ENCODE measurements at places on chromosomes 2 and 18. TPM values are rescaled to one million over a fixed set of nuclear protein-coding genes. Genes with fewer than 3 reads are reported as not detected.

DNA sequence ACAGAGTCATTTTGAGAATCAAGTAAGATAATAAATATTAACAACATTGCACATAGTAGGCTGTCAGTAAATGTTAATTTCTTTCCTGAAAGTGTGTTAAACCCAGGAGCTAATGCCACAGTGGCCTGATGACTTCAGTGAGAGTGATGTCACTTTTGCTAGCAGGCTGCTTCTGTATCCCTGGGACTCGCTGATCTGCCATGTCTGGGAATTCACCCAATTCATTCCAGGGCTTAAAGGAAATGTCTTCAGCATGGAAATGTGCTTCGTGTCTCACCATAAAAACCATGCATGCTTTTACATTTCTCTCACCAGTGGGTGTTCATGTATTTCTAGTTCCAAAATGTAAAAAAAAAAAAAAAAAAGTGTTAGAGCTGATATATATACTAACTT is 56.8 kb upstream of the MAPRE3 start:
- DNase-seq = no peak
- no peak overlapping the region for H3K27ac ChIP-seq
- no peaks in the 10 kb centered on the region for H3K27me3 ChIP-seq
- no peak overlapping the region for H3K4me3 ChIP-seq
- no peaks in the 10 kb centered on the region for H3K36me3 ChIP-seq

- no peak overlapping the region for H3K4me3 ChIP-seq
- no peaks in the 10 kb centered on the region for H3K27me3 ChIP-seq
- no peak for DNase-seq
- H3K36me3 ChIP-seq = peaks cover 11% of the 10 kb centered on the region
- H3K27ac ChIP-seq = no peak overlapping the region
Measured at GRCh38 chr2:215966951-215967350, 46.4 kb downstream of the MREG start.

DNA sequence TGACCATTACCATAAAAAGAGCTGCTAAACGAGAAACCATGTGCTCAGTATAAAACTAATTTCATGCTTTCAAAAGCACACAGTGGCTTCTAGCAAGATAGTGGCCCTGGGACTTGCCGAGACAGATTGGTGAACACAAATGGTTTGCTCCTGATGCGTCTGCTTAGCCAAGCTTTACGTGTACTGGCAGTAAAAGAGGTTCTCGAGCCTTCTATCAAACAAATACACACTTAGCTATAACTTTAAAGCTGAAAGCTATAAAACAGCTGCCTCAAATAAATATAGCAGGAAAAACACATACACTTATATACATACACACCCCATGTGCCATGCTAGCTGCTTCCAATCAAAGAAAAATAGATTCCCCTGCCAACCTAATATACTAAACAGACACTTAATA is 117.0 kb downstream of the ZNF385B start:
- no peaks in the 10 kb centered on the region for H3K4me1 ChIP-seq
- peaks cover 9% of the 10 kb centered on the region for H3K27me3 ChIP-seq
- no peak overlapping the region for H3K4me3 ChIP-seq
- H3K36me3 ChIP-seq = no peaks in the 10 kb centered on the region

Gene PSD4
- 124 TPM for total RNA-seq
